Esophagus squamous epithelium (tissue), 5 donors: ENCODE measurements at places on chromosomes 7 and 10.

- no peak for DNase-seq
Observed at GRCh38 chr7:31314781-31315180, 25.7 kb downstream of the NEUROD6 start.

- no peak for DNase-seq
Observed at GRCh38 chr7:11345621-11346020, 371.9 kb downstream of the PHF14 start.

GRCh38 chr7:45970454-45970853 lies 49.4 kb upstream of the IGFBP3 start:
- DNase-seq = no peak

- DNase-seq = no peak
Observed at GRCh38 chr7:135102372-135102771, 45.5 kb upstream of the TMEM140 start.

DNA sequence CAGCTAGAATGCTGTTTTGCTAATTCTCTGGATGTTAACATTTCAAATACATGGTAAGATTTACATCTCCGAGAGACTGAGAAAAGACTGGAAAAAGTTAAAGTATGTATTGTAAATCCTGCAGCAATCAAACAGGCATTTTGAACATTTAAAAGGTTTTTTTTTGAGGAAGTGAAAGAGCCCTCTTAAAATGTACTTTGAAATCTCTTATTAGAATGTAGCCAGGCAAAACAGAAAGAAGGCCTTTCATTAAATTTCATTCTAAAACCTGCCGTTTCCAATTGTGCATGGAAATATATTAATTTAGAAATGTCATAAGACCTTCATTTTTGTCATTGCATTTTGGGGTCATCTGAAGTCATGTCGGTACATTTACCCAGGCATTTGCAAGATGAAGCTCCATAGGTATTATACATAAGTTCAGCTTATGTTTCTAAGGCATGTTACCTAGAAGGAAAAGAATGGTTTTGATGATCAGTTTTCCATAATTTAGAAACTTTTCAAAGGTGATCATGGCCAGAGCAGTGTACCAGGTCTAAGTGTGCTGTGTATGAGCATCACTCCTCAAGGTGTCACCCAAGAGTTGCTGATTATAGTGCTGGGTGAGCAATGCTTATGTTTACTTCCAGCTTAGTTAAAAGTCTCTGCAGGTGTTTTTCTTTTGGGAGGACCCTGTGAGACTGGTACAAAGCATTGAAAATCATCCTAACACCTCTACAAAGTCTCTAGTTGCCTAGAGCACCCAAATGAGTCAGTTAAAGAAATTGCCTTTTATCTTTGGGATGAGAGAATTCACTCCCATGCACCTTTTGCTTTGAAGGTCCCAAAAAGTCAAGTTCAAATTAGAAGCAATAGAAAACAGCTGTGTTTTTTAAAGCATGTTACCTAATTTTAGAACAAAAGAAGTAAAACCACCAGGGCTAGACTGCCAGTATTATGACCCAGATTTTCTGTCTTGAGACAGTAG lies 7.1 kb downstream of the ZNF736 start:
- no peak for DNase-seq

GRCh38 chr7:35007768-35008167 lies 29.5 kb downstream of the DPY19L1 start:
- no peak for DNase-seq

DNA sequence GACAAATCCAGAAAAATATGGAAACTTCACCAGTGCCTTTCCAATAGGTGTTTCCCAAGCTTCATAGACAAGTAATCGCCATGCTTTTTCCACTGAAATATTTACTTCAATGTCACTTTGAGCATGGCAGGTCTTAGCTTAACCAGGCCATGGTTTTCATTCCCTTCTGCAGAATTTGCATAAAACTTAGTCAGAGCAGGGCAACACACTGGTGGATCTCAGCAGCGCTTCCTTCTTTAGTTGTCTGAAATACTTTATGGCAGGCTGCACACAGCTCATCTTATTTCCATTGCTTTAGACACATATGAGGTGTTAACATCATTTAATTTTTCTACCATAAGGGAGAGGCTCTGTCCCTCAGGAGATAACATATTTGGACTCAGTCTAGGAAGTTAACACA lies 102.9 kb upstream of the AHR start:
- no peak for DNase-seq

DNA sequence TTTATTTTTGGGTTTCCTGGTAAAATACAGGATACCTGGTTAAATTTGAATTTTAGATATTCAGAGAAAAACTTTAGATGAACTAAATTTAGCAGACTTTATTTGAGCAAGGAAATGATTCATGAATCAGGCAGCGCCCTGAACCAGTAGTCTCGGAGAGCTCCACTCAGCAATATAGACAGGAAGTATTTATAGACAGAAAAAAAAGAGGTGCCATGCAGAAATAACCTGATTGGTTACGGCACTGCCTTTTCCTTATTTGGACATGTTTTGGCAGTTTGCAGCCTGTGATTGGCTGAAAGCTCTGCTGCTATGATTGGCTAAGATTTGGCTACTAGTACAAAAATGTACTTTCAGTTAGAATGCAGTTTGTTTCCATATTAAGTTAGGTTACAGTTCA lies 198.3 kb upstream of the DKK1 start:
- DNase-seq = no peak

DNA sequence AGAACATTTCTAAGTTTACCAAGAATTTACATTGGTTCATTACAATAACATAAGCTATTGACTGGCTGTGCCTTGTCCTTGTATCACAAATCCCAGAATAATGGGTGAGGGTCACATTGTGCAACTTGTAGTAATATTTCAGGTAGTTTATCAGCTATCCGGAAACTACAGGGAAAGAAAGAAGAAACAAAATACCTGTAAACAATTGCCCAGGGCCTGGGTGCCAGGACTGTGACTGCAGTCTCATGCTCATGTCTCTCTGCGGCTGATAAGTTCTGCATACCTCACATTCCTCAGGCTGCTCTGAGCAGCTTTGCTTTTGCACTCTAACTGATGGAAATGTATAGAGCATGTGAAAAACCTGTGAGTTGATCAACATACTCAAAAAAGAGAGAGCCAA lies 131.8 kb upstream of the TRIM24 start:
- no peak for DNase-seq

DNA sequence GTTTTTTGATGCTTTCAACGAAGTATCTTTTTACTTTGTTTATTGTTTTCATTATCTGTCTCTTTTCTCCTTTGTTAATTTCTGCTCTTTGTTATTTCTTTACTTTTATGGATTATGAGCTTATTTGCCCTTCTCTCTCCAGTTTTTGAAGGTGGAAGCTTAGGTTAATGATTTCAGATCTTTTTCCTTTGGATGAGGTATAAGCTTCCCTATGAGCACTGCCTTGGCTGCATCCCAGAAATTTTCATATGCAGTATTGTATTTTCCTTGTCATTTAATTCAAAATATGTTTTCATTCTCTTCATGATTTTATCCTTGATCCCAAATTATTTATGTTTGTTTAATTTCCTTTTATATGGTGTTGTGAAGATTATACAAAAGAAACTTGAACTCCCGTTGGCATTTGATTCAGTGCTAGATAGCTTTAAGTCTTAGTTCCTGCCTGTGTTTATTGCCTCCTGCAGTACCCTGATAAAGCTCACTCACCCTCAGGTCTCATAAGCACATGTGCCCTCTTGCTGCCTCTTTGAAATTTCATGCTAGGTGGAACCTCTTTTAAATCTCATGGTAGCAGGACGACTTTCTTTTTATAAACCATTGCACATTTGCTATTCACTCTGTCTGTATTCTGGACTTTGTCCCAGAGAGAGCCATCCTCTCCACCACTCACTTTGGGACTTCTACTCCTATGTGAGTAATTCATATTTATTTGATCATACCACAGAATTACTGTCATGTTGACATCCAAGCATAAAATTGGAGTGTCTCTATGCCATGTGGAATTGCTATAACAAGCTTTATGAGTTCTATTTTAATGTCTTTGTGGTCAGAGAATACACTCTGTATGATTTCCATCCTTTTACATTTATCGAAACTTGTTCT lies 23.0 kb upstream of the CEP41 start:
- DNase-seq = no peak

- no peak for DNase-seq
Observed at GRCh38 chr10:131998845-131999681, 17.3 kb upstream of the BNIP3 start.

DNA sequence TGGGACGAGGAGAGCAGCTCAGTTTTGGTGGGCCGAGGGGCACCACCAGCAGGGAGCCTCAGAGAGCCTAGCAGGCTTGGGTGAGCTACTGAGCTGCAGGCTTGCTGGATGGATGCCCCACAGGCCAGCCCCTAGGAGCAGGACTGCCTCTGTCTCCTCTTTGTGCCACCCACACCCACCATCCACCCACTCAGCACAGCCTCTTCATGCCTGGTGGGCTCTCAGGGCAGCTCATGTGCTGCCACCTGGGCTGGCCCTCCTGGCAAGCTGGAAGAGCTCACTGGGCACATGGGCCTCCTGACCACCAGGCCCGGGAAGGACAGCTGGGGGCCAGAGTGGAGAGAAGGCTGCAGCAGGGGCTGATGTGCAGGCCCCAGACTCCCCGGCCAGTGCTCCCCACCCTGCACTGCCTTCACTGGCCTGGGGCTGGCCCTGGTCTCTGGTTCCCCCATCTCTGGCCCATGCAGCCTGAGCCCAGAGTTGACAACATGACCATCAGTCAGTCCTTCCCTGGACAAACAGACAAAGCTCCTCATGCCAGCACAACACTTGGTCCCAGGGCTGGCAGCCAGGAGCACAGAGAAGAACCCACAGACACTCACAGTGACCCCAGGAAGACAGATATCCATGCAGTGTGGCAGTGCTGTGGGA lies 8.2 kb downstream of the RASGEF1A start:
- DNase-seq = no peak
